ENCODE measurements at places on chromosomes 7 and 10.

- DNase-seq: peak; percentile 71
These were observed 46.6 kb upstream of the GRID1 start for GRCh38 chr10:86413046-86413728.

GRCh38 chr7:30869794-30870611 lies 41.6 kb upstream of the AQP1 start:
- DNase-seq: no peak

- peak; percentile 15 for DNase-seq
These were observed 63.0 kb downstream of the RALA start for GRCh38 chr7:39686261-39686924.

GRCh38 chr7:129498021-129498420 lies 4.3 kb upstream of the SMKR1 start:
- DNase-seq: no peak

DNA sequence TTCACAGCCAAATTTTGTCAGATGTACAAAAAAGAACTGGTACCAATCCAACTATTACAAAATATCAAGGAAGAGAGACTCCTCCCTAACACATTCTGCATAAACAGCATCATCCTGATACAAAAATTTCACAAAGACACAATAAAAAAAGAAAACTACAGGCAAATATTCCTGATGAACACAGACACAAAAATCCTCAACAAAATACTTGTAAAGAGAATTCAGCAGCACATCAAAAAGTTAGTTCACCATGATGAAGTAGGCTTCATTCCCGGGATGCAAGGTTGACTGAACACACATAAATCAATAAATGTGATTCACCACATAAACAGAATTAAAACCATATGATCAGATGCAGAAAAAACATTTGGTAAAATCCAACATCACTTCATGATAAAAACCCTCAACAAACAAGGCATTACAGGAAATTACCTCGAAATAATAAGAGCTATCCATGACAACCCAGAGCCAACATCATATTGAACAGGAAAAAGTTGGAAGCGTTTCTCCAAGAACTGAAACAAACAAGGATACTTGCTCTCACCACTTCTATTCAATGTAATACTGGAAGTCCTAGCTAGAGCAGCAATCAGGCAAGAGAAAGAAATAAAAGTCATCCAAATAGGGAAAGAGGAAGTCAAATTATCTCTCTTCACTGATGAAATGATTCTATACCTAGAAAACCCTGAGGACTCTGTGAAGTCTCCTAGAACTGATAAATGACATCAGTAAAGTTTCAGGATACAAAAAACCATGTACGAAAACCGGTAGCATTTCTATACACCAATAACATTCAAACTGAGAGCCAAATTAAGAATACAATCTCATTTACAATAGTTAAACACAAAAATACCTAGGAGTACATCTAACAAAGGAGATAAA lies 223.1 kb downstream of the REEP3 start:
- no peak for DNase-seq

Measured in kidney tubule cell (primary cell).